ENCODE measurements at places on chromosomes 13 and 19.

DNA sequence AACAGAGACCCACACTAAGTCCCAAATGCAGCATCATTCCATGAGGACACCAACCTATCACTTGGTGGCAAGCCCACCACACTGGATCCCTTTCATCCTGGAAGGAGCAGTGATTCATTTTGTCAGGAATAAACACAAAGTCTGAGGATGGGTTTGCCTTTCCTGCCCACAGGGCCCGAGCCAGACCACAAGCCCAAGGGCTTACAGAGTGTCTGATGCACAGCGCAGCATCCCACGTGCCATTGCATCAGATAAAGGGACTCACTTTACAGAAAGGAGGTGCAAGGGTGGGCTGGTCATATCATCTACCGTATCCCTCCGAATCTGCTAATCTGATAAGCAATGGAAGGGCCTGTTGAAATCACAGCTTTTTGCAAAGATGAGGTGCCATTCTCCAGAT, 12.2 kb upstream of the KCTD15 start:
- no peak for DNase-seq

DNA sequence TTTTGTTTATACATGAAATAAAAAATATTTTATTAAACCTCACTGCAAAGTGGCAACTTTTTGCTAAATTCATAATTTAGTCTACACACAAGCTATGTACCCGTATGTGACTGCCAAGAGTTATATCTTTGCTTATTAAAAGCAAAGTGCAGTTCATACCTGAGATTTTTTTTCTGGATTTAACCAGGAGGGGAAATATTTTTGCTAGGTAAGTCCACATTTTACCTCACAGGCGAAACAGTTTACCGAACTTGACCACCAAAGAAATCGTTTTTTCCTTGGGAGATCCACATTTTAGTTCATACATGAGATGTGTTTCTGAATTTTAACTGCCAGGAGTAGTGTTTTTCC, 12.2 kb upstream of the JSRP1 start:
- DNase-seq, result no peak

- no peak for DNase-seq
Measured at GRCh38 chr19:36401475-36401874, 17.0 kb downstream of the ZFP82 start.

- DNase-seq, result no peak
Measured at GRCh38 chr13:59343993-59344822, 819.5 kb downstream of the DIAPH3 start.

- no peak for DNase-seq
Measured at GRCh38 chr13:108276060-108276459, 6.5 kb downstream of the TNFSF13B start.

- DNase-seq, result no peak
Measured at GRCh38 chr13:98103942-98104880, 38.7 kb upstream of the FARP1 start.

GRCh38 chr19:743168-743687, 7.7 kb upstream of the MISP start:
- no peak for DNase-seq

- DNase-seq, result no peak
Measured at GRCh38 chr13:36142735-36143134, 11.6 kb upstream of the DCLK1 start.

- DNase-seq, result no peak
Measured at GRCh38 chr13:32316028-32316339, 676 bp downstream of the BRCA2 start.

DNA sequence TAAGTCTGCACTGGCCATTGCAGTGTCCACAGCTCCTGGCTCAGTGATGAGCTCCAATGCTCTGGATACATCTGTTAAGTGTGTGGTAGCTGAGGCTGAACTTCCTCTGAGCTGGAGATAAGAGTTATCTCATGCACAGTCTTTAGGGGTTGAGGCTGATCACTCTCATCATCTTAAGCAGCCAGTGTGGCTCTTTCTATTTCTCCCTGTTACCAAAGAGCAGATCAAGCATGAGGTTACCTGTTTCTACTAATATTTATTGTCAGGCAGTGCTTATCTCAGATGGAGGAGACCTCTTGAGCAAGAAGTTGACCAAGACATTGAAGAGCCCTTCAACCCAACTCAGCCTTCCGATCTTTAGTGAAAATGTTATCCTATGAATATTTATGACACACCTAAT, 6.6 kb upstream of the OR10H2 start:
- DNase-seq, result no peak

All from activated CD8-positive, alpha-beta memory T cell treated with anti-CD3 and anti-CD28 coated beads, Interleukin-2, amount 50 U/mL, for 48 hours (primary cell).